ENCODE measurements at places on chromosomes 7 and 10.

GRCh38 chr10:32103721-32104120, 47.5 kb upstream of the KIF5B start:
- H3K27me3 ChIP-seq = peaks cover 9% of the 10 kb centered on the region
- H3K4me1 ChIP-seq = peaks cover 1% of the 10 kb centered on the region
- no peak overlapping the region for H3K27ac ChIP-seq
- DNase-seq = no peak
- no peak overlapping the region for H3K4me3 ChIP-seq

- H3K27me3 ChIP-seq = no peaks in the 10 kb centered on the region
- H3K27ac ChIP-seq = no peak overlapping the region
- H3K36me3 ChIP-seq = no peaks in the 10 kb centered on the region
Measured at GRCh38 chr7:126339813-126340212, 912.9 kb downstream of the GRM8 start.

DNA sequence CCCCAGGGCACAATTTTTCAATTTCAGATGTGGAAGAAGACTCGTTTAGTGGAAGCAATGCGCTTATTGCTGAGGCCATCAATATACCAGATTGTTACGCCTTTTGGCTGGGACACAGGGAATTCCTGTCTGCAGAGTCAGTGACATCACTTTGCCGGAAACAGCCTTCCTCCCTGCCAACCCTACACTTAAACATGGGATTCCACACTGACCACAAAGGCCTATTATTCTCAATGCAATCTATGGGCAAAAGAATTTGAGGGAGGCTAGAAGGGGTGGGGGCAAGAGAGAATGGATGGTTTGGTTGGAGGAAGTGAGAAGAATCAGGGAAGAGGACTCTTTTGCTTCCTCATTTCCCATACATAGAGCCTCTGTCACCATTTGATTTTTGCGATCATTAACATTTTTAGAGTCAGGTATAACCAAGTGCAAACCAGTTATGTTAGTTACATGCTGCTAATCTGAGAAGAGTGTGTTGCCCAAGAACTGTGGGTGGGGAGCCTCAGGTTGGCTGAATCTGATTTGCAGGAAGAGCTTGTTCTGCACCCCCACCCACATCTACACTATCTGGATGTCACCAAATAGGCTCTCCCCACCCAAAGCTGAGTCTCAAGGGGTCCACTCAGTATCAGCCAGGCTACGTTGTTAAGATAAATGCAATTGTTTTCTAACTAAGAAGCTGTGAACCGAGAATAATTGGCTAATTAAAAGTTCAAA, 58.2 kb downstream of the ENTPD1 start:
- H3K4me3 ChIP-seq = no peak overlapping the region
- no peak for DNase-seq
- peaks cover 5% of the 10 kb centered on the region for H3K4me1 ChIP-seq
- H3K27ac ChIP-seq = no peak overlapping the region
- H3K36me3 ChIP-seq = peaks cover 3% of the 10 kb centered on the region

GRCh38 chr10:1393481-1393880, 337.3 kb downstream of the WDR37 start:
- H3K4me3 ChIP-seq = no peak overlapping the region
- H3K27me3 ChIP-seq = no peaks in the 10 kb centered on the region
- no peak for DNase-seq
- no peak overlapping the region for H3K27ac ChIP-seq
- no peaks in the 10 kb centered on the region for H3K4me1 ChIP-seq

GRCh38 chr7:155161690-155162089, 91.6 kb downstream of the HTR5A start:
- DNase-seq = no peak

DNA sequence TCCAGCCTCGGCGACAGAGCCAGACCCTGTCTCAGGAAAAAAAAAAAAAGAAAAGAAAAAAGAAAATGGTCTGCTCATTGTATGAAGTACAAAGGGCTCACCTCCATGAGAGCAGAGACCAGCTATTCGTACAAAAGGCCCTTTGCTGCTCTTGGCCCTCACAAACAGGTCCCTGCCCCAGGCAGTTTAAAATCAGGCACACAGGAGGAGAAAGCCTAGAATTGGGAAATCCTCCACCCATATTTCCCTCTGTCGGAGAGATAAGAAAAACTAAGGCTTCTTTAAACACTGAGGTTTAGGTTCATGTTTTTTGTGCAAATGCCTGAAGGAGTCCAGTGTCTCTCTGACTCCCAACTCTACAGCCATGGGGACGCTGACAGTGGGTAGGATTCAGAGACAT, 15.1 kb downstream of the GNA12 start:
- no peak overlapping the region for H3K27ac ChIP-seq
- no peaks in the 10 kb centered on the region for H3K27me3 ChIP-seq
- no peaks in the 10 kb centered on the region for H3K36me3 ChIP-seq
- no peak overlapping the region for H3K4me3 ChIP-seq
- DNase-seq = no peak

- H3K27me3 ChIP-seq = peaks cover 15% of the 10 kb centered on the region
- no peak overlapping the region for H3K27ac ChIP-seq
- DNase-seq = no peak
- H3K4me1 ChIP-seq = peaks cover 5% of the 10 kb centered on the region
- H3K36me3 ChIP-seq = no peaks in the 10 kb centered on the region
- H3K4me3 ChIP-seq = no peak overlapping the region
Measured at GRCh38 chr10:30589441-30589840, 40.1 kb downstream of the LYZL2 start.

- no peak within 1 kb of the TSS for H3K27ac ChIP-seq
- peaks cover 3% of the 10 kb centered on the region for H3K4me1 ChIP-seq
- DNase-seq = peak; percentile 72
- peaks cover 61% of the 10 kb centered on the region for H3K27me3 ChIP-seq
- H3K36me3 ChIP-seq = no peaks in the 10 kb centered on the region
- peak within 1 kb of the TSS; percentile 48 for H3K4me3 ChIP-seq
Measured at GRCh38 chr10:116742367-116743265, at the start of gene HSPA12A. TSS of gene HSPA12A (minus strand) at chr10:116742566. CDS start at chr10:116742469, 97 bp downstream.

DNA sequence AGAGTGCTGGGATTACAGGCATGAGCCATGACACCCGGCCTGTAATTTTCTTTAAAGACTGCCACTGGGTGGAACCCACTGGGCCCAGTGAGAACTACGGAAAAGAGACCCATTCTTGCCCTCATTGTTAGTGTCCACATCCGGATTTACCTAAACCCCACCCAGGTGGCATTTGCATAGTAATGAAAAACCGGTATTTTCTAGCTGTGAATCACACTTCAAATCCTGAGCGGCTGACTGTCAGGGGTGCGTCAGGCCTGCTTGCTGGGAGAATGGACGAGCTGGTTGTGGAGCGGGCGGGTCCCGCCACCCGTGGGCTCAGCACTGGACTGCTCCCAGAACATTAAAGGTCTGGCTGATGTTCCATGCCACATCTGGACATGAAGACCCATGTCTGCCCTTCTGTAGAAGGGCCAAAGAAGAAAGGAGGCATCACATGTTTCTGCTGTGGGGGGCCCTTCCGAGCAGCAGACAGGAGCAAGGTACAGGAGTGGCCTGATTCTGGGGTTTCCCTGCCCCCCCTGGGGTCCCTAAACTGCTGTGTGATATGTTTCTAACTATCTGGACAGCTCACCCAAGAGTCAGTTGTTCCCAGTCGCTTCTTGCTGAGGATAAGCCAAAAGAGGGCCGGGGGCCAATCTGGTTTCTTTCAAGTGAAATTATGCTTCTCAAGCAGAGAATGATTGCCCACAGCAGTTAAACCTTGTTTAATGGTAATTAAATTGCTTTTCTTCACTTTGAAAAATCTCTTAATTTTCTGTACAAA, 46.4 kb downstream of the KIAA1217 start:
- no peaks in the 10 kb centered on the region for H3K4me1 ChIP-seq
- H3K36me3 ChIP-seq = no peaks in the 10 kb centered on the region
- H3K4me3 ChIP-seq = no peak overlapping the region

GRCh38 chr7:82264783-82265305, 178.7 kb downstream of the CACNA2D1 start:
- DNase-seq = no peak
- no peaks in the 10 kb centered on the region for H3K4me1 ChIP-seq
- H3K4me3 ChIP-seq = no peak overlapping the region
- H3K36me3 ChIP-seq = no peaks in the 10 kb centered on the region
- H3K27ac ChIP-seq = no peak overlapping the region
- H3K27me3 ChIP-seq = no peaks in the 10 kb centered on the region

GRCh38 chr10:71783917-71784678, 10.8 kb upstream of the VSIR start:
- peaks cover 3% of the 10 kb centered on the region for H3K27me3 ChIP-seq
- H3K36me3 ChIP-seq = no peaks in the 10 kb centered on the region
- DNase-seq = no peak
- H3K4me1 ChIP-seq = peaks cover 23% of the 10 kb centered on the region
- no peak overlapping the region for H3K4me3 ChIP-seq

DNA sequence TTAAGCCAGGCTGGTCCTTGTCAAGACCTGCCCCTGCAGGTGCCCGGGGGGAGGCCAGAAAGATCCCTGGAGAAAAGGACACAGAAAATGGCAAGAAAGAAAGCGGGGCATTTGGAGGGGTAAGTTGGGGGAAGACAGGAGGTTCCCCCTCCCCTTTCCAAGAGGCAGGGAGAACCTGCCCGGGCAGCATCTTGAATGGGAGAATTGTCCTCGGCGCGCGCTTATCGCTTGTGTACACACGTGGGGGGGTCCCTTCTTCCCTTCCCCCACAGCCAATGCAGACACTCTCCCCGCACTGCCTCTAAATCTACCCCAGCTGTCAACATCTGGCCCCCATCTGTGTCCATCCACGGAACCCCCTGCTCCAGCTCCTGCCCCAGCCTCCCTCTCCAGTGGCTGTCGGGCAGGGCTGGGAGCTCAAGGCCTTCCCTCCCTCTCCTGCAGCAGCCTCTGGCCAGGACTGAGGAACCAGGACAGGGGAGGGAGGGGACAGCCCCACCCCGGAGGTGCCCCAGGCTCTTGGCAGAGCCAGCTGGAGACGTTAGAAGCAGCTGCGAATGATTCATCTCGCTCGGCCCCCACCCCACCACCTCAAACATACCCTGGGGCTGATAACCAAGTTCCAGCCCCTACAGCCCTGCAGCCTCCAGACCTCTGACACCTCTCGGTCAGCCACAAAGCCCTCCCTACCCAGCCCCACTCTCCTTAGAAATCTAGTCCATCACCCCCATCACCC, 25.3 kb downstream of the EPHB4 start:
- H3K27ac ChIP-seq = no peak overlapping the region
- H3K27me3 ChIP-seq = peaks cover 3% of the 10 kb centered on the region
- DNase-seq = no peak
- no peaks in the 10 kb centered on the region for H3K36me3 ChIP-seq
- no peak overlapping the region for H3K4me3 ChIP-seq
- peaks cover 13% of the 10 kb centered on the region for H3K4me1 ChIP-seq

- DNase-seq = no peak
- H3K36me3 ChIP-seq = peaks cover 4% of the 10 kb centered on the region
- no peaks in the 10 kb centered on the region for H3K27me3 ChIP-seq
- H3K4me1 ChIP-seq = no peaks in the 10 kb centered on the region
- no peak overlapping the region for H3K27ac ChIP-seq
Measured at GRCh38 chr7:103048833-103049232, 25.8 kb downstream of the FBXL13 start.

DNA sequence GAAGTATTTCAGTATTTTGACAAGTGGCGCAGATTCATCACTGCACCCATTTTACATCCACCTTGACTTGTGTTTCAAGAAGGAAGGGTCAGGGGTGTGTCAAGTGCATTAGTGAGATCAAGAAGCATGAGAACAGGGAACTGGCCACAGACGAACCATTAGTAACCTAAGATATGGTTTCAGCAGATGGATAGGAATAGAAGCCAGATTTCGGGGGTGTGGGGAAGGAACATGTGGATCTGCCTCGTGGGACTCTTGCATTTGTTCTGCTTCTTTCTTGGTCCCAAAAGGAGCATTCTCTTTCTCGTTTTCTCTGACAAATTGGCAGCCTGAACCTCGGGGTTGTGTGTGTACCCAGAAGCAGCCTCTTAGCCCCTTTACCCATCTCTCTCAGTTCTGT, 9.6 kb downstream of the DENND2A start:
- H3K4me1 ChIP-seq = no peaks in the 10 kb centered on the region
- H3K27me3 ChIP-seq = peaks cover 12% of the 10 kb centered on the region
- no peak overlapping the region for H3K4me3 ChIP-seq

GRCh38 chr10:4719036-4719435, 107.0 kb upstream of the AKR1E2 start:
- no peak overlapping the region for H3K4me3 ChIP-seq
- H3K27me3 ChIP-seq = peaks cover 13% of the 10 kb centered on the region
- no peaks in the 10 kb centered on the region for H3K4me1 ChIP-seq
- H3K36me3 ChIP-seq = no peaks in the 10 kb centered on the region

DNA sequence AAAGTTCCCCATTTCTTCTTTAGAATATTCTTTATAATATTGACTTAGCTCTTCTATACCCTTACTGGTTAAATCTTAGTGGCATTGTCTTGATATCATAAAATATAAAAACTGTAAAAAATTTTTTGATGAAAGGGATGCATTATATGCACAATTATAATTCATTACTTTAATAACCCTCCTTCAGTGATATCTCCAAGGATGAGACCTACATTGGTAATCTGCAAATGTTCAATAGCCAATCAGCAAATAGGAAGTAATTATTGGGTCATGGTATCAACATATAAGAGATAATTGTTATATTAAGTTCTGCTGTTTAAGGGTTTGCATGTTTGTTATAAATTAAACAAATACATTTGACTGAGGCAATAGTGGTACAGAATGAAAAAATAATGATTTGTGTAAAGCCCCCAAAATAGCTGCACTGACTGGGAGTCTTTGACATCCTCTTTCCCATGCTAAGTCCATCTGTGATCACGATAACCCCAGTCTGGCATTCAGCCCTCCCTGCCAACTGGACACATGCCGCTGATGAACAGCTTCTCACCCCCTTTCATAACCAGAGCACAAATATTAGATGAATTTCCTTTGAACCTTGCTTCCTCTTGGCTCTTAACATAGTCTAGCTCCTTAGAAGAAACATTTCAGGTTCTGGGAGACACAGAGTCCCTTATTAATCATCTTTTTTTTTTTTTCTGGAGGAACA, 169.5 kb downstream of the CPED1 start:
- no peak overlapping the region for H3K27ac ChIP-seq
- H3K27me3 ChIP-seq = peaks cover 5% of the 10 kb centered on the region
- no peaks in the 10 kb centered on the region for H3K36me3 ChIP-seq
- no peak for DNase-seq
- no peak overlapping the region for H3K4me3 ChIP-seq
- H3K4me1 ChIP-seq = no peaks in the 10 kb centered on the region

DNA sequence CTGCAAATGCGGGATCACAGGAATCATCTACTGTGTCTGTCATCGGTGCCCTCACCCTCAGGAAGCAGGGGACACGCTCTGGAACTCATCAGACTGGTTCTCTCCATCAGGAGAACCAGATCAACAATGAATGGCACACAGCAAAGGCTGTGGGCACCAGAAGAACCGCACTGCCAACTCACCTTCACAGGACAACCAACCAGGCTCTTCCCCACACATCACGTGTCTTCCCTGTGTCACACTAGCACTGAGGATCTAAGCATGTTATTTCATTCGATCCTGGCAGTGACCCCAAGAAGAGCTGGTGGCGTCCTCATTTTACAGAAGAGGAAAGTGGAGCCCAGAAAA, 106.1 kb downstream of the TNS3 start:
- H3K27me3 ChIP-seq = no peaks in the 10 kb centered on the region
- no peak overlapping the region for H3K27ac ChIP-seq
- no peak for DNase-seq
- no peaks in the 10 kb centered on the region for H3K36me3 ChIP-seq

GRCh38 chr10:132709471-132709951, 76.4 kb downstream of the NKX6-2 start:
- peaks cover 1% of the 10 kb centered on the region for H3K4me1 ChIP-seq
- no peak for DNase-seq
- H3K4me3 ChIP-seq = no peak overlapping the region
- H3K27me3 ChIP-seq = no peaks in the 10 kb centered on the region
